ENCODE measurements at places on chromosomes 5 and 9.
A peak's percentile ranks its signal among the peaks of the same experiment; 100 is the strongest.

DNA sequence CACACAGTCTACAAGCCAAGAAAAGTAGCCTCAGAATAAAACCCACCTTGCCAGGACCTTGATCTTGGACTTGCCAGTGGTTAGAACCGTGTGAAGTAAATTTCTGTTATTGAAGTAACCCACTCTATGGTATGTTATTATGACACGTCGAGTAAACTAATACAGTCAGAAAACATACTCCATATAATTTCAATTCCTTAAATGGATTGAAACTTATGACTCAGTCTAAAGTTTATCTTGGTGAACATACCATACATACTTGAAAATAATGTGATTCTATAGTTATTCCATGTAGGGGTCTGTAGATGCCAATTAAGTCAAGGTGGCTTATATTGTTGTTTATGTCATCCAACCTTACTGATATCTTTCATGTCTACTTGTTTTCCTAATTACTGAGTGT is 950.7 kb downstream of the TLE4 start:
- no peaks in the 10 kb centered on the region for H3K4me1 ChIP-seq
- DNase-seq, result no peak
- no peak overlapping the region for H3K27ac ChIP-seq
- H3K36me3 ChIP-seq, result no peaks in the 10 kb centered on the region
- H3K4me3 ChIP-seq, result no peak overlapping the region

DNA sequence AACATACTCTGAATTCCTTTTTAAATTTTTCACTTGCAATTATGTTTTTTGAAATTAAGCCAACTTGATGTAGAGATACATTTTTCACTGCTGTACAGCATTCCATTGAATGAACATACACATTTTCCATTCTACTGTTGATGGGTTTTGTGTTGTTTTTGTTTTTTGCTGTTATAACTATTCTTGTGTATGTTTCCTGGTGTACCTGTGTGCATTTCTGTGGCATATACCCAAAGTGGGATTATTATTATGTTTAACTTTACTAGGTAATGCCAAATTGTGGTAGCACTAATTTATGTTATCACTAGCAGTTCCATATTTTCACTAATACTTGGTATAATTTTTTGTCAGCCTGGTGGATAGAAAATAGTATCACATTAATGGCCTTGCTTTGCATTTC is 2.7 kb downstream of the RFESD start:
- no peak for DNase-seq
- H3K27me3 ChIP-seq, result no peaks in the 10 kb centered on the region
- H3K36me3 ChIP-seq, result peaks cover 10% of the 10 kb centered on the region
- H3K4me1 ChIP-seq, result peaks cover 32% of the 10 kb centered on the region
- no peak overlapping the region for H3K4me3 ChIP-seq

GRCh38 chr9:112780450-112781036 is 30.0 kb downstream of the SNX30 start:
- H3K27me3 ChIP-seq, result no peaks in the 10 kb centered on the region
- peaks cover 15% of the 10 kb centered on the region for H3K4me1 ChIP-seq
- DNase-seq, result no peak
- H3K4me3 ChIP-seq, result no peak overlapping the region

DNA sequence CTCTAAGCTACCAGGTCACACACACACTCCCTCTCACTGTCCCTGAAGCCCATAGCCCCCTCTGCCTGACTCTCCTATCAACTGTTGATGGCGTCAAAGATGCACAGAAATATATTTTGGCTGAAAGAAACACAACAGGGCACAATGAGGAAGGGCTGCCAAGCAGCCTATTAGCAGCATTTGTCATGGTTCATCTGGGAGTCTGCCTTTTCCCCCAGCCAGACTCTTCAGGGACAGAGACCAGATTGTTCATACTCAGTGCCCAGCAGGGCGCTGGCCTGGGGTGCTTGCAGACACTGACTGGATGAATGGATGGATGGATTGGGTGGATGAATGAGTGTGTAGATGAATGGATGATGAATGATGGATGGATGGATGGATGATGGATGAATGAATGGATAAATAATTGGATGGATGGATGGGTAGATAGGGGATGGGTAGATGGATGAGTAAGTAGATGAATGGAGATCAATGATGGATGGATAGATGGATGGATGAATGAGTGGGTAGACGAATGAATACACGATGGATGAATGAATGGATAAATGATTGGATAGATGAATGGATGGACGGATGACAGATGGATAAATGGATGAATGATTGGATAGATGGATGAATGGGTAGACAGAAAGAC is 90.5 kb downstream of the ADAMTS2 start:
- H3K36me3 ChIP-seq, result no peaks in the 10 kb centered on the region
- no peak overlapping the region for H3K27ac ChIP-seq
- no peaks in the 10 kb centered on the region for H3K4me1 ChIP-seq
- H3K27me3 ChIP-seq, result peaks cover 3% of the 10 kb centered on the region

DNA sequence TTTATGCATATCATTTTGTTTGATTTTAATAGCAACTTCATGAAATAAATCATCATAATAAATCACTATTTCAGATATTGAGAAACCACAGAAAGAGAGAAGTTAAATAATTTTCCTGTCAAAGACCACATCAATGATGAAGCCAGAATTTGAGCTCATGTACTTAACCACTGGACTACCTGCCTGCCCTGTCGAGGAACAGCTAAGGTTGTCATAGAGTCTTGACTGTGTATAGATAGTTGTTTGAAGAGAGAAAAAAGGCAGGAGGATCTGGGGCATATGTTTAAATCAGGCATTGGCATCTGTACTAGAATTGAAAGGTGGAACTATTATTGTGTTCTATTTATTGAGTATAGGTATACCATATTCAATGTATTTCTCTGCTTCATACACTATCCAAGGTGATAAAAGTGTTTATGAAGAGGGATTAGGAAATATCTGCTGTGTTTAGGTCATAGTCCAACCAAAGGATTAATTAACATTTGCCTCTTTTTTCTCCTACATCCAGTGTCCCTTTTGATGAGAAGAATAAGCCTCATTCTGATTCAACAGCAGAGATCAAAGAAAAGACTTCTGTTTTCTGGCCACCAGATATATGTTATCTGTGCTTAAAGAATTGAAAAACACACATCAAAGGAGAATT is 37.3 kb upstream of the CDKN2B start:
- DNase-seq, result no peak
- peak overlapping the region; percentile 39 for H3K27ac ChIP-seq
- H3K4me1 ChIP-seq, result peaks cover 64% of the 10 kb centered on the region
- H3K27me3 ChIP-seq, result peaks cover 10% of the 10 kb centered on the region
- peak overlapping the region; percentile 28 for H3K4me3 ChIP-seq
- H3K36me3 ChIP-seq, result peaks cover 16% of the 10 kb centered on the region

DNA sequence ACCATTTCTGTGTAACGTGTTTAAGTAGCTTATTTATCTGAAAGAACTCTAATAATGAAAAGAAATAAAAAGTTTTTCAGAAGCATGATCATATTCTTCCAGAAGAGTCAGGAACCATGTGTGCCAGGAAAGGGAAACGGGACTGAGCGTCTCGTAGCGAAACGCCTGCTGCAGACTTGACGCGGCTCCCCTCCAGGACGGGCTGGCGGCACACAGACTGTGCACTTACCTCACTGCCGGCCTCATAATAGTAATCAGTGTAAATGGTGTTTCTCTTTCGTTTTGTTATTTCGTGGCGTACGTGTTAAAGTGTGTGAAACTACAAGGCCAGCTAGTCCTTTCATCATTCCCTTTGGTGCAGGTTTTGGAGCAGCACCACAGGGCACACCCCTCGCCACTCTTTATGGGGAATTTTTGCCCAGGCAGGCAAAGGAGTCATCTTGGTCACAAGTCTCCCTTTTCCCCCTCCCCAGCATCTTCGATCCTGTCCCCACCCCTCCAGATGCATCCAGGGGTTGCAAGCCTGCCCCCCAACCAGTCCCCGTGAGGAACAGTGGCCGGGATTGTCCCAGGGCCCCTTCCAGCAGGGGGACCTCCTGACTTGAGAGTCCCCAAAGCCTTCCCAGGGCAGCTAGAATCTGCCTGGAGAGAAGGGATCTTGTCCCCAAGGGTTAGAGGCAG is 233.1 kb downstream of the FANCC start:
- DNase-seq, result no peak
- no peak overlapping the region for H3K4me3 ChIP-seq
- H3K27me3 ChIP-seq, result no peaks in the 10 kb centered on the region
- no peak overlapping the region for H3K27ac ChIP-seq

DNA sequence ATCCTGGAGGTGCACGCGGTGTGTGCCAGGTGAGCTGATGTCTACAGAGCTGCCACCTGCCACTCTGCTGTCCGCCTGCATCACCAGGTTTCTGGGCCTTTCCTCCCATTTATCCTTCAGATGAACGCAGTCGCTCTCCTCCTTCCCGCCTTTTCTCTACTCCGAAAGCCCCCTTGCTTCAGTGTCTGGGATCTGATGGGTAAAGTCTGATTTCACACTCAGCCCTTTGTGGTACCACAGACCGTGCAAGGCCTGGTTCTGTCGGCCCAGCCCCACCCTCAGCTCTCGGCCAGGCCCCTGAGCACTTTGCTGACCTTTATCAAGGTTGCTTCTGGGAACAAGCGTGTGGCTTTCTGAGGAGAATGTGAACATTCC is 32.5 kb downstream of the GLT6D1 start:
- no peaks in the 10 kb centered on the region for H3K4me1 ChIP-seq
- no peak for DNase-seq
- no peak overlapping the region for H3K27ac ChIP-seq
- H3K4me3 ChIP-seq, result no peak overlapping the region
- H3K27me3 ChIP-seq, result peaks cover 3% of the 10 kb centered on the region

DNA sequence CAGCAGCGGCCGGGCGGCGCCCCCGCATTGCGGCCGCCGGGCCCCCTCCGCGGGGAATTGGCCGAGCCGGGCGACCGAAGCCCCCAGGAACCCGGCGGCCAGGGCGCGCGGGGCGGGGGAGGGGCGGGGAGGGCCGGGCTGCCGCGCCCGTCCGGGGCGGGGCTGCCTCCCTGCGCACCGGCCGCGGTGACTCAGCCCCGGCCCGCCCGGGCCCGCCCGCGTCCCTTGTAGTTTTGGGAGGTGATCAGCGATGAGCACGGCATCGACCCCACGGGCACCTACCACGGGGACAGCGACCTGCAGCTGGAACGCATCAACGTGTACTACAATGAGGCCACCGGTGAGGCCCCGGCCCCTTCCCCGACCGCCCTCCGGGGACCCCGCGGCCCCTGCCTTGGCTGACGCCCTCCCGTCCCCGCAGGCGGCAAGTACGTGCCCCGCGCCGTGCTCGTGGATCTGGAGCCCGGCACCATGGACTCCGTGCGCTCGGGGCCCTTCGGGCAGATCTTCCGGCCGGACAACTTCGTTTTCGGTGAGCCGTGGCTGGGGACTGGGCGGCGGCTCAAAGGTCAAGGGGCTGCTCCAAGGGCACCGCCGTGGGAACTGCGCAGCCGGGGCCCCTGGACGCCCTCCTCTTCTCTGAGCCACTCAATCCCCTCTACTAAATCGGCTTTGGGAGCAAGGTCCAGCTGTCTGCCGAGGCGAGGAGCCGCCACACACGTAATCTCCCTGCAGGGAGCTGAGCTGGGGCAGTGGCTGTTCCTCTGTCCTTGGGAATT is 592 bp downstream of the TUBB4B start:
- peak overlapping the region; percentile 86 for H3K4me3 ChIP-seq
- peak overlapping the region; percentile 80 for H3K27ac ChIP-seq
- peaks cover 20% of the 10 kb centered on the region for H3K36me3 ChIP-seq
- DNase-seq, result peak; percentile 79

DNA sequence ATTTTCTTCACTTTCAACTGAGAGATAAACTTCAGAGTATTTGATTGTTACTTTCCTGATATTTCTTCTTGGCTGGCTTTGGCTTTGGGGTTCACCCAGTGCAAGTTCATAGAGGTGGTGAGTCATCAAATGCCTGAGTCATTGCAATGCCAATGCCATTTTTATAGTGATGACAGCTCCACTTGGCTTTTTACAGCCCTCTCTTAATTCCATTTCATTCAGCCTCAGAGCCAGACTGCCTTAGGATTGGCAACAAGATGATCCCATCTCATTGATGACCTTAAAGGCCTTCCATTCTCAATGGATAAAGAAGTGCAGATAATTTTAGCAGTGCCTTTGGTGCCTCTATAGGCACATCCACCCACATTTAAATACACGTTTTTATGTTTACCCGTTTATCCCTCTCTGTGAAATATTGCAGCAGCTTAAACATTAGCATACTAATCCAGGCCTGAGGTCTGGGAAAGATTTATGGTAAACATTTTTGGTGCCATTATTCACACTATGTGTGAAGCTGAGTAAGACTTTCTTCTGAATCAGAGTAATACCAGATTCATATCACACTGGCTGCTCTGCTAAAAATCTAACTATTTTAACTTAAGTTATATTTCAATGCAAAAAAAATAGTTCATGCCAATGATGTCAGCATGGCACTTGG is 88.9 kb upstream of the TYRP1 start:
- no peak overlapping the region for H3K27ac ChIP-seq
- no peaks in the 10 kb centered on the region for H3K4me1 ChIP-seq
- H3K4me3 ChIP-seq, result no peak overlapping the region
- DNase-seq, result no peak
- no peaks in the 10 kb centered on the region for H3K27me3 ChIP-seq

- no peak for DNase-seq
- H3K4me3 ChIP-seq, result no peak overlapping the region
Observed at GRCh38 chr5:176590035-176590717, 19.8 kb downstream of the GPRIN1 start.

DNA sequence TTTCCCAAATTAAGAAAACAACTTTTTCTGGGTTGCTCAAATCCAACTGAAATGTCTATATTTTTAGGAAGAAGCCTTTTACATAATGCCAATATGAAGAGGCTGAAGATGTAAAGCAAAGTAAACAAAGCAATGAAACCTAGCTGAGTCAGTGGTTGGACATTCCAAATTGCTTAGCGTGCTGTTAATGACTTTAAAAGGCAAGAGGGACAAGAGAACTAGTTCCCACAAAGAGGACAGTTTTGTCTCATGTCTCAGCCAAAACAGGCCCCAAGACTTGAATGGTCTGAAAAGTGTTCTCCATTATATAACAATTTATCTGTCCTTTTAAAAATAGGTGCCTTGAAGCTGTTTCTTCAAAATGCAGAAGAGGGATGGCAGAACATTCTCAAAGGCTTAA is 407.0 kb downstream of the ENC1 start:
- H3K27ac ChIP-seq, result no peak overlapping the region
- DNase-seq, result no peak
- H3K36me3 ChIP-seq, result no peaks in the 10 kb centered on the region
- H3K4me3 ChIP-seq, result no peak overlapping the region
